ENCODE measurements at places on chromosomes 13 and 19.

DNA sequence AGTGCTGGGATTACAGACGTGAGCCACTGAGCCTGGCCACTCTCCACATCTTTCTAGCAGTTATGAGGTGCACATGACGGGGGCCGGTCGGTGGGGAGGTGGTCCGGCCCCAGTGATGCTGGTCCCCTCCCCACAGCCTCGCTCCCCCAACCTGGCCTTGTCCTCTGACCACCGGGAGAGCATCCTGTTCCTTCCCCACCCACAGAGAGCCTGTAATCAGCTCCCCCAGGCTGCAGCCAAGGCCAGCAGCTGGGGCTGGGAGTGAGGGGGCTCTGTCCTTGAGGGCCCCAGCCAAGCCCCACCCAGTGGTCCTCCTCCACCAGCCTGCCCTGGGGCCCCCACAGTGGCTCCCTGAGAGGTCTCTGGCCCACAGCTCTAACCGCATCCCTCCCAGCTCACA lies 3.0 kb upstream of the INSL3 start:
- DNase-seq: no peak

DNA sequence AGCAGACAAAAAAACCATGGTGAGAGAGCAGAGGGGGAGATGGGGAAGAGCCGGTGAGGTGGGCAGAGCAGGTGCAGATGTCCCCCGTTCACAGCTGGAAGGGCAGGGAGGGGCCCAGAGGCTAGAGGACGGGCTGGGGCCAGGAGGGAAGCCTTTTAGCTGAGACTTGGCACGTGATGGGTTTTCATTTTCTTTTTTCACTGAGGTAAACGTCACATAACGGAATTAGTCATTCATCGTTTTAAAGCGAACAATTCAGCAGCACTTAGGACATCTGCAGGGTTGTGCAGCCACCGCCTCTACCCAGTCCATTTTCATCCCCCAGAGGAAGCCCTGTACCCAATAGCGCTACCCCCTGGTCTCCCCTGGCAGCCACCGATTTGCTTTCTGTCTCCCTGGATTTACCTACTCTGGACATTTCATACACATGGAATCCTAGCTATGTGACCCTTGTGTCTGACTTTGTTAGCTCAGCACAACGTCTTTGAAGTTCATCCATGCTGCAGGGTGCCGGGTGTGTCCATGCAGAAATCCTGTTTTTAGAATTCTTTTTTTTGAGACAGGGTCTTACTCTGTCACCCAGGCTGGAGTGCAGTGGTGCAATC lies 16.0 kb upstream of the EMC10 start:
- DNase-seq: peak; percentile 79

DNA sequence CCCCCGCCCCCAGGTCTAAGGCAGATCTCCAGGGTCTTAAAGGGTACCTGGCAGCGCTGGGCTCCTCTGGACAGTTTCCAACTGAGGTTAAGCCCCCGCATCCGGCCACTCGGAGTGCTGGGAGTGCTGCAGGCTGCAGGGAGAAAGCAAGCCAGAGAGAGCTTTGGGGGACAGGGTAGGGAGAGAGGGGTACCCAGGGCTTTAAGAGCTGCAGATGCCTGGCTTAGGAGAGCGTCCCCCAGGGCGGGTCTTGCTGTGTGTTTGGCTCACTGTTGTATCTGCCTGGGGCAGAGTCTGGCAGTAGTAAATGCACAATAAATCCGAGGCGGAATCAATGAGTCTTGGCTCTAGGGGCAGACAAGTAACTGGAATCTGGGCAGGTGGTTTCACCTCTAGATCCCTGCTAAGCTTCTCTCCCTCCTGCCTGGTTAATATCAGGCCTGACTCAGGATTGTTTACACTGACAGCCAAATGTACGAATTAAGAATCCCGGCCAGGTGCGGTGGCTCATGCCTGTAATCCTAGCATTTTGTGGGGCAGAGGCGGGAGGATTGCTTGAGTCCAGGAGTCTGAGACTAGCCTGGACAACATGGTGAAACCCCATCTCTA lies 798 bp upstream of the COX6B2 start:
- DNase-seq: no peak

- no peak for DNase-seq
These were observed 169.2 kb upstream of the TSHZ3 start for GRCh38 chr19:31518216-31519020.

DNA sequence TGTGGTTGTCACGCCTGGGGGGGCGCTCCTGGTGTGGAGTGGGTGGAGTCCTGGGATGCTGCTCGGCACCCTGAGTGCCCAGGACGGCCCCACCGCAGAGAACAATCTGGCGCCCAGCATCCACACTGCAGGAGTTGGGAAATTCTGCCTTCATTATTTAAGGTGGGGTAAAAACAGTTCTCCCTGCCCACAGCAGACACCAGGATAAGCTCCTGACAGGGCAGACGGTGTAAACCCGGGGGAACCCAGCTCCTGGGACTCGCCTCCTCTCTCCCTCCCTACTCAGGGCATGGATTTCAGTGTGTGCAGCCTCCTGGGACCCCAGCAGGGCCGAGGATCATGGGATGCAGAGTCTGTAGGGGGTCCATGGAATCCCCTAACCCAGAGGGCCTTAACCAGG lies 7.7 kb upstream of the WDR18 start:
- no peak for DNase-seq

DNA sequence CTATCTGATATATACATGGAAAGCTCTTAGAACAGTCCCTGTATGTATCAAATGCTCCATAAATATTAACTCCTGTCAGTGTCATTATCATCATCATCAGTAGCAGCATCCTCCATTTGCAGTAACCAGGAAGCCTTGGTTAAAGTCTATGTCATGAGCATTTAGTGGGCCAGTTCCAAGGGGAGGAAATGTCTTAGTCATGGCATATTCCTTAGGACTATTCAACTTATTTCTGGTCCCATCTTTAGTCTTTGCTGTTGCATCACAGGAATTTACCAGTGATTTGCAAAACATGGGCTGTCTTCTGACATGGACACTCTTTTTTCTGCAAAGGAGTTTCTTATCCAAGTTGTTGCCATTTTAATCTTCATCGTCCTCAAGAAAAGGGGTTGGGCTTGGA lies 98.4 kb downstream of the WDFY2 start:
- DNase-seq: no peak

DNA sequence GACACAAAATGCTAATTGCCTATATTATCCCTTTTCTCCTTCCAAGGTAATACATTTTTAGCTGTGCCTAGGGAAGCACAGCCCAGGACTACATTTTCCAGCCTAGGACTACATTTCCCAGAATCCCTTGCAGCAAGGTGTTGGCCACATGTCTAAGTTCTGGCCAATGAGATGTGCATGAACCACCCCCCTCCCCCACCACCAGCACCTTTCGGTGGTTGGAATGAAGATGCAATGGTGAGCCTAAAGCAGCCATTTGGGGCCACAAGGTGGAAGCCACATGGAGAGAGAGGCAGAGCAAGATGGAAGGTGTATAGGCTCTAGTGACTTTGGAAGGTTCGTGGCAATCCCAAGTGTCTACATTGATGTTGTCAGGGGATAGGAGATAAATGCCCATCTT lies 16.2 kb downstream of the UNC13A start:
- no peak for DNase-seq

GRCh38 chr13:46522748-46523030 lies 30.3 kb upstream of the LRCH1 start:
- no peak for DNase-seq

DNA sequence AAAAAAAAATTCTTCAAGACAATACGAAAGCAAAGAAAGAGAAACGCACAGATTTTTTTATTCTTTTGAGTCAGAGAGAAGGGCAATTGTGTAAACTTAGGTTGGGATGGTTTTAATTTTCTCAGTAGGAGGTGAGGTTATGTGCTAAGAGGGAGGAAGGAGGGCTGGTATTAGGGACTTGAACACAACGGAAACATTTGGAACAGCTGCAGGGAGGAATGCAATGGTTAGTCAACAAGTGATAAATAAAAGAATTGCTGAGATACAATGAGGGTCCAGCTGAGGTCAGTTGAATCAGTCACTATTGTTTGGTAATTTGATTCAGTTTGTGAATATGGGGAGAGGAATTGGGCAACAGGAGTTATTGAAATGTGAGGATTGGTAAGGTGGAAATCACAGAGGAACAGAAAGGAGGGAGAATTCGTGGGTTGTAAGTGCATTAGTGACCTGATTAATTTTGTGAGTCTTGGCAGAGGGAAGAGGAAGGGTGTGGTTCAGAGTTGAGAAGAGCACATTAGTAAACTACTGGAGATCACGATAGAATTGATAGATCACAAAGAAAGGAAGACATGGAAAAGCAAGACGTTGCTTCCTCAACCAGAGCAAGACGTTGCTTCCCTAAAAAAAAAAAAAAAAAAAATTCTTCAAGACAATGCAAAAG lies 499.5 kb upstream of the SPRY2 start:
- no peak for DNase-seq

DNA sequence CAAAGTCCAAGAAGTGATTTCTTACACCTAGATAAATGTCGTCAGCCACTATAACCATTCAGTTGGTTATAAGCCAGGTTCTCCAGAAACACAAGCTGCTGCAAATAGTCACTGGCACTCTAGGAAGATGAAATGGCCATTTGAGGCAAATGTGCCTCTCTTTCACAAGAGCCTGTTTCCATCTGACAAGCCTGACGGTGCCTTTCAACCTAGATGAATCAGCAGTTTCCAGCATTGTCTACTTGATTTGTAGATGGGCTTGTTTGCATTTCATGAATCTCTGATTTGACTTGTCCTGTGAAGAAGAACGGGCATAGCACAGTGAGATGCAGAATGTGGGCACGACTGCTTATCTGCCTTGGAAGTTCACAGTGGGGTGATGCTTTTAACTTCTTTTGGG lies 327.2 kb downstream of the LMO7 start:
- no peak for DNase-seq

- DNase-seq: no peak
These were observed 118.0 kb upstream of the POSTN start for GRCh38 chr13:37716420-37717195.

DNA sequence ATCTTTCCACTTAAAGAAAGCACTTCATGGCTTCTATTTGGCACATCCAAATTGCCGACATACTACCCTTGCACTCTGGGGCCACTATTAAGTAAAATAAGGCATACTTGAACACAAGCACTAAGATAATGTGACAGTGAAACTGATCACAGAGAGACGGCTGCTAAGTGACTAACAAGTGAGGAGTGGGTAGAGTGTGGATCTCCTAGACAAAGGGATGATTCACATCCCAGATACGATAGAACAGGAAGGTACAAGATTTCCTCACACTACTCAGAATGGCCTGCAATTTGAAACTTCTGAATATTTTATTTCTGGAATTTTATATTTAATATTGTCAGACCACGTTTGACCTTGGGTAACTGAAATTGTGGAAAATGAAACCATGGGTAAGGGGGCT lies 1721.8 kb upstream of the SPRY2 start:
- DNase-seq: no peak

GRCh38 chr19:48311384-48311783 lies 14.0 kb upstream of the EMP3 start:
- no peak for DNase-seq

DNA sequence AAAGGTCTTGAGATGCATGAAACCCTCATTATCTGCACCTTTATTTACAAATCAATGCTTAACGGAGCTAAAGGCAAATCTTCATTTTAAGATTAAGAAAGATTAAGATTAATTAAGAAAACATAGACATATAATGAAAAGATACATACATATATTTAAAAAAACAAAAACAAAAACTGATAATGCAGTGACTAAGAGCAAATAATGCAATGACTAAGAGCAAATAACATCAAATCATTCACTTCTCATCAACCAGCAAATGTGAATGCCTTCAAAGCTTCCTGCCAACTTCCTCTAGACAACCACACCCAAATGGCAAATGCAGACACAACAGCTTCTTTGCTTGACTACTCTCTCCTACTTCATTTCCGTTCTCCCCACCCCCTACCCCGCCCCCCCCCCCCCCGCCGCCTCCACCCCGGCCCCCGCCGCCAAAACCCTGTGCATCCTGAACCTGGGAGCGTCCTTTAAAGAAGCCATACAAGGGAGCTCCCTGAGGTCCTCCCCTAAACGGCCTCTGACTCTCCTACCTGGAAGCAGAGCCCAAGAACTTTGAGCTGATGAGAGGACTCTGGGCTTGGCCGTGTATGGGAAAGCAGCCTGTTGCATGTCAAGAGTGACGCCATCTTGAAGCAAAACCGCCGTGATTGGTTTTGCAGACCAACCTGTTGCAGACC lies 24.5 kb downstream of the TEX101 start:
- peak; percentile 16 for DNase-seq

DNA sequence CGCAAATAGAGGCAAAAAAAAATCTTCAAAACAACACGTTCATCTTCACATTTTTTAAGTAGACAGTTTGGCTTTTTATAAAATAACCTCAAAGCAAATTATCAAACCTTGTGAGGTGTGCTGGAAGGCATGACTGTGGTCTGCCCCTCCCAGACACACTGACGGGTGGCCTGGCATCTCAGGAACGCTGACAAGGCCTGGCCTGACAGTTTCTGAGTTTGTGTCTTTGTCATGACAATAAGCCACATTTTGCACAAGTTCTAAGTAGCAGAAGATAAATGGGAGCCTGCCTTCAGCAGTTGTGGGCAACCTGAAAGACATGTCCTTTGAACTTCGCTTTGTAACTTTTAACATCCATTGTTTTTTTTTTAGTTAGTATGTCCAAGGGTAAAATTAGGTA lies 38.5 kb downstream of the SOX21 start:
- DNase-seq: no peak

- DNase-seq: no peak
These were observed 525.1 kb downstream of the LMO7 start for GRCh38 chr13:76160961-76161925.

Data from GM06990 (cell line).